ENCODE measurements at places on chromosomes 12 and 14.
A peak's percentile ranks its signal among the peaks of the same experiment; 100 is the strongest.

- DNase-seq, result no peak
Measured at GRCh38 chr14:34021096-34021495, 70.2 kb upstream of the EGLN3 start.

DNA sequence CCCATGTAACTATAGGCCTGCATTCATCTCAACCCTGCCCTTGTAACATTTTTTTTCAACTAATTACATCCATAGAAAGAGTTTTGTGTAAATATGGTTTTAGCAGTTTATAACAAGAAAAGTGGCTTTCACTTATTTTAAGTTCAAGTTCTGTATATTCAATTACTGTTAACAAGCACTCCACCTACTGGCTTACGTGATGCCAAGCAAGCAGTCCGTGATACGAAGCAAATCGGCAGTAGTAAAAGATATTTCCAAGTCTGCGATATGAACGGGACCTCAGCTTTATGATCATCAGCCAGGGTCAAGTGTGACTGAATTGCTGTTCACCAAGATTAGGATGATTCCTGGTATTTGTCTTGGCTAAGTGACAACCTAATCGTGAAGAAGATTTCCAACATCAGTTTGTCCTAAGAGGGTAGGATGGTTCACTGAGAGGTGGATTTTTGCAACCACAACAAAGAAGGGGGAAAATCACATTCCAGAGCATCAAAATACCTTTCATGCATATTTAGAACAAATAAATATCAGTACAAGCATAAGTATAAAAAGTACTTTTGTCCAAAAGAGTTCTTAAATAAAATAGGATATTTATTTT lies 456.2 kb downstream of the FOXG1 start:
- peak; percentile 71 for DNase-seq

DNA sequence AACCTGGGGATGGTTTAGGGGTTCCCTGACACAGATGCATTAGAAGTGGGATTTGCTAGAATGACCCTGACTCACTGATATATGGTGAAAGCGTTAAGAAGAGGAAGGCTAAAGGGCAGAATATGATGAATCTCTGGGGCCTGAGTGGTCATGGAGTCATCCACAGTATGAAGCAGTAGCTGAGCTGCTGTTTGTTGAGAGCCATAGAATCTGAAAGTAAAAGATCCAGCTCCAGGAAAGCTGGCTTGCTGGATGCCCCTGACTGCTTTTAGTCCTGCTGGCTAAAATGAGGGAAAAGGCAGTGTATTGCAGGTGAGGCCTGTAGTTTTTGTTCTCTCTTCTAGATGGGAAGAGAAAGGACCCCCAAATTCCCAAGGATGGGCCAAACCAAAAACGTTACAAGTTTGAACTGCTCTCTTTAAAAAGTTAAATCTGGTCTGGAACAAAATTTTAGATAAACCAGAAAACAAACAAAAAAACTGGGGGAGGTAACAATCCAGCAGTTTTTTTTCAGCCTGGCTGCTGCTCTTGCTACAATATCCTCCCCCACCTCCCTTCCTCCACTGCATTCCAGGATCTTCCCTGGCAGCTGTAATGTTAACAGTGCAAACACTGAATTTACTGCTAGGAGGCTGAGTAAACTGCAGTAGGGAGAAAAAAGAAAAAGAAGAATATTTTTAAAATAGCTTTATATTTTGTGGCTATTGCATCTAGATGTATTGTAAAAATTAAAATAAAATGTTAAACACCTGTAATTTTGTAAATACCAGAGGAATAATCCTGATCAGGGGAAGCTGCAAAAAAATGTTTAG lies 16.5 kb downstream of the SEL1L start:
- DNase-seq, result no peak

DNA sequence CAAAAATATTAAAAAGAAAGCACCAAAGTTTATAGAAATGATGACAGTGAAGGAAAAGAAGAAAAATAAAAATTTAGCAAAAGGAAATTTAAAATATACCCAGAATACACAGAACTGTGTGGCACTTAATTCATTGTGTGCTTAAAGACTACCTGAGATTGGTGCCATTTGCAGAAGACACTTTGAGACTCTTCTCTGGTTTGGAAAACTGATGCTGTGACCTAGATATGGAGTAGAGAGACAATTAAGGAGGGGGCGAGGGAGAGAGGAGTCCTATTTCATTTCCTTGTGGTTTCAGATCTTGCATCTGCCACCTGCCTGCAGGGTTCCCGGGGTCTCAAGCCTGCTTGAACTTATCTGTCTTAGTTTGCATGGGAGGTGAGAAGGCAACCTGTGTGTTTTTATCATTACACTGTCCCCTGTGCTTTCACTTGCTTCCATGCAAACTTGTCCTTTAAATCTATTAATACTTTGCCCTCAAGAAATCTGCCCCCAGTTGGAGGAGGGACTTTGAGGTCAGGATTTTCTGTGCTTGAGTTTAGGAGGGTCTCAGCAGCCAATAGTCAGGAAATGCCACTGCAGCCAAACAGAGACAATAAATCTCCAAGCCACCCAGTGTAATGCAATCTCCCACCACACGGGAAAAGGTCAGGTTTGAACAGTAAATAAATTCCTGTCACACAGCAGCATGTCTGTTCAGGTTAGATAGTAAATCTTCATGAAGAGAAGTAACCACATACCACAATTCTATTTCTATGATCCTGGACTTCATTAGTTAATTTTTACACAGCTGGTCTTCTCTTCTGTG lies 119.4 kb downstream of the CAND1 start:
- no peak for DNase-seq

- no peak for DNase-seq
Measured at GRCh38 chr14:74411671-74412070, 14.3 kb downstream of the SYNDIG1L start.

GRCh38 chr12:43278541-43278832 lies 273.5 kb downstream of the ADAMTS20 start:
- no peak for DNase-seq

- no peak for DNase-seq
Measured at GRCh38 chr14:101851736-101852405, 90.4 kb downstream of the PPP2R5C start.

DNA sequence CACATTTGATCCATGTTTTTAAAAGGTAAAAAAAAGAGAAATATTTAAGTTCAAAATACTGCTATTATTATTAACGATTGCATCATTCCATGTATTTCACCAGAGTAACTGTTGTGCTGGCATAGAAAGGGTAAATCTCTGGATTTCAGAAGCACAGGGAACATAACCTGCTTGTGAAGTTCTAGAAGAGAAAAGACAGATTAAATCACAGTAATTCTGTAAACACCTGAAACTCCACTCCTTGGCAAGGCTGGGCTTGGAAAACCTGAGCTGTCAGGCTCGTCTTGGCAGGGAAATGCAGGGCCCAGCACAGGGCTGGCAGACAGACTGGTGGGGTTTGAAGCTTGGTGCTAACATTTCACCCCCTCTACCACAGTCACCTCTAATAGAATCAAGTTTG lies 35.1 kb downstream of the SVOP start:
- DNase-seq, result no peak

GRCh38 chr12:58801986-58802385 lies 118.3 kb downstream of the LRIG3 start:
- no peak for DNase-seq

GRCh38 chr14:21382886-21383847 lies 652 bp downstream of the SUPT16H start:
- no peak for DNase-seq

- DNase-seq, result no peak
Measured at GRCh38 chr14:102625564-102626296, 33.3 kb downstream of the RCOR1 start.

GRCh38 chr14:33848706-33849454 lies 102.0 kb downstream of the EGLN3 start:
- no peak for DNase-seq

DNA sequence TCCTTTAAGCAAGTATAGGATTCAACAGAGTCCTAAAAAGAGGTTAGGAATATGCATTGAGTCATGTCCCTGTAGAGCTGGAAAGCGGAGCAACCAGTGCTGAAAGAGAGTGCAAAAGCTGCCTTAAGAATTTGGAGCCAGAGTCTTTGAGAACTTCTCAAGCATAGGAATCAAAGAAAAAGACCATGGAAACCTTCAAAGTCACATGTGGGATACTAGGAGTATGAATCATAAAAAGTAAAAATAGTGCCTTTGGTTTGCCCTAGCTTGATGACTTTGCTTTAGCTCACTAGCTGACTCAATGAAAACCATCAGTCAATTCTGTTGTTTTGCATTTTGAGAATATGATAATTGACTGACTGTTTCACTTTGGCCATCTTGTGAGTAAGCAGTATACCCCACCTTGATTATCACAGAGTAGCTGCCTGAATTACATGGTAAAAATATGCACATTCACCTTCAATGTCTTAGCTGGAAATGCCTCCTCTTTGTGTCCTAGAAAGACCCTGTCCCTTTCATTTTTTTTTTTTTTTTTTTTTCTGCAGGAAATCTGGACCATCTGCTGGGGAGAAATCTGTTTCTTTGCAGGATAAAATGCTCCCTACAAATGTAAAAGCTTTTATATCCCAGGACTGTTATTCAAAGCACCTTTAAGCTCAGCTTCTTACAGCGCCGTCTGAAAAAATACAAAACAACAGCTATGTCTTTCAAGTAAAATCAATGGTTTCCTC lies 248.6 kb upstream of the KRR1 start:
- peak; percentile 12 for DNase-seq

GRCh38 chr12:64258576-64258975 lies 36.5 kb upstream of the KICS2 start:
- DNase-seq, result no peak

DNA sequence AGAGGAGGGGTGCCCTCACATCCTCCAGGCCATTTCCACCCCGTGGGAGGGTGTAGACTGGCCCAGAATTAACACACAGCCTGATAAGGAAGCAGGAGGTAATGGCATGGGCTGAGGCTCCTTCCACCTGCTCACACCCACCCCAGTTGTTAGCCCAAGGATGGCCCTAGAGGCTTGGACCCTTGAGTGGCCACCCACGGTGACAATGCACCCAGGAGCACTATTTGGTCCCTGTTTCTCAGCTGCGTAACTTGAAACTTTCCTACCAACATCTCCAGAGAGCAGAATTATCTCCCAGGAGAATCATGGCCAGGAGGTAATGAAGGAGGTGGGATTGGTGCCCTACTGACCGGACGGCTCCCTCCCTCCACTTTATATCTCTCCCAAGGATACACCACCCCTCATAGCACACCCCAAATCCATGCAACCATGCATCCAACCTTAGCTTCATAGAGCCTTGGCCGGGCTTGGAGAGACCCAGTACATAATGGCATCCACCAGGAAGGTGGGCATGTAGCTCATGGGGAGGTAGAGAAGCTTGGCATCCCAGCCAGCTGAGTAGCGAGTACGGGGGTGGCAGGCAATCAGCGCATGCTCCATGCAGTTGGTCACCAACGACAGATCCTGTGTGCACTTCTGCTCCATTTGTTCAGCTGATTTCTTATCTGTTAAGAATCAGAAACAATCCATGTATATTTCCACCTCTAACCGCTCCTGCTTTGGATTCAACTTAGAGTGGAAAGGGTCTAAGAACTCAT lies 5.6 kb downstream of the RDH16 start:
- no peak for DNase-seq

DNA sequence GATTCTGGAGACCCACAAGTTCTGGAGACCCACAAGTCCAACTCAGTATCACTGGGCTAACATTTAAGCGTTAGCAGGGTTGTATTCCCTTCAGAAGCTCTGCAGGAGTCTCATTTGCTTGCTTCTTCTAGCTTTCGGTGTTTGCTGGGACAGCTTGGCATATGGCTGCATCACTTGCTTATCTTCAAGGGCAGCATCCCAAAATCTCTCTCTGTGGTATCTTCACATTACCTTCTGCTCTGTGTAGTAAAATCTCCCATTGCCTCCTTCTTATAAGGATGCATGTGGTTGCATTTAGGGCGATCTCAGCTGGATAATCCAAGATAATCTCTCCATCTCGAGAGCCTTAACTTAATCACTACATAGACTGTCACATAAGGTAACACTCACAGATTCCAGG lies 7.3 kb upstream of the CNTN1 start:
- no peak for DNase-seq

GRCh38 chr14:103949131-103949790 lies 6.9 kb upstream of the RD3L start:
- DNase-seq, result no peak

DNA sequence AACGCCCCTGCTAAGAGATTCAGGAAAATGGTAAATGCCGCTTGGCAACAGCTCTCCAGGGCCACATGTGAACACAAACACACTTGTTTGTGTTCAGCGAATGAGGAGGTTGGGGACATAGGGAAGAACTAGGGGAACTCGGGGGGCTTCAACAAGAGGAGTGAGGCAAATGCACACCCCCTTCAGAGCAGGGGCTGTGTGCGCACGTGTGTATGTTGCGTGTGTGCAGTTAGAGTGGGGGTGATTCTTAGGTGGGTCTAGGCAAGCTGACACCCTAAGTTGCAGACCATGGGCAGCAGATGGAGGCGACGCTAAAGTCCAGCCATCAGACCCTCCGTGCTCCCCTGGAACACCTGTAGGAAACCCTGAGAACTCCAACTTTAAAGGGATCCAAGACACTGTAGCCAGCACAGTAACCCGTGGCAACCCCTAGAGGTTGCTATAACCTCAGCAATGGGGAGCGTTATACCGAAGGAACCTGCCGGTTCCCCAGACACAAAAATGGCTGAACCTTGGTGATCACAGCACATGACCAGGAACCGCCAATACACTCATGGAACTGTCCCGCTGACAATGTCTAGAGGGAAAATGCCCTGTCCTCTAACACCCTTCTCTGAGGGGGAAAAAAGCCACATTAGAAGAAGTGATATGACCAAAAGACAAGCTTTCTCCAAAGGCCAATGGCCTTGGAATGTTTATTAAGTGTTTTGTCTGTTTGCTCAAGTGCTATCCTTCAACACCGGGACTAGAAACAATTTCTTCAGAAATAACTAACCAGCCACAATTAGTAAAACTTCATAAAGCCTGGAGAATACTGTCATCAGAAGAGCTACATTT lies 86.5 kb upstream of the CEP83 start:
- peak; percentile 61 for DNase-seq

DNA sequence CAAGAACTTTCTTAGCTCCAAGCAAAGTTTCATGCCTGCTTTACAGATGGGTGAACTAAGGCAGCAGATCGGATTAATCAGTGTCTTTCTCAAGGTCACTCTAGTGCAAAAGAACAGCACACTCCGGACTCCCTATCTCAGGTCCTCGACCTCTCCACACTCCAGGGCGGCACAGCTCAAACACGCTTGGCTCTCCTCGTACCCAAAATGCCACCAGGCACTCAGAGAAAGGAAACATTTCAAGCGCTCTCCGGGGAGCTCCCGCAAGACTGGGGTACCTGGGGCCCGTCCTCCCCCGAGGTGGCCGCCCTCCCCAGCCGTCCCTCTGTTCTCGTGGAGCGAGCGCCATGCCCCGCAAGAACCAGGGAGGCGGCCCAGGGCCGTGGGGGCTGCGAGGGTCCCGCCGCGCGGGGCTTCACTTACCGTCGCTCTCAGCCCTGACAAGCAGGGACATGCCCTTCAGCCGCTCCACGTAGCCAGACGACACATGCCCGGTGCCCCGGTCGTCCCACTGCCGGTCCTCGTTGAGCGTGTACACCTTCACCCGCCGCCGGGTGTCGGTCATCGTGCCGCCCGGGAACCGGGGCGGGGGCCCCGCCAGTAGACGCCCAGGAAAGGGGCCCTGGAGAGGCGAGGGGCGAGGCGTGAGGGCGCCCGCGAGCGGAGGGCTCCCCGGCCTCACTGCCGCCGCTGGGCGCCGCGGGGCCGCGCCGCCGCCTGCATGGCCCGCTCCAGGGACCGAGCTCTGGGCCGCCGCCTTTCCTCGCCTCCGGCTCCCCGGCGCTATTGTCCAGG lies 830 bp downstream of the PPP4R3A start:
- DNase-seq, result no peak

- no peak for DNase-seq
Measured at GRCh38 chr12:28065374-28065773, 92.8 kb upstream of the PTHLH start.

Measured in fibroblast of the conjunctiva (primary cell).